ENCODE measurements at places on chromosomes 1 and 21.

DNA sequence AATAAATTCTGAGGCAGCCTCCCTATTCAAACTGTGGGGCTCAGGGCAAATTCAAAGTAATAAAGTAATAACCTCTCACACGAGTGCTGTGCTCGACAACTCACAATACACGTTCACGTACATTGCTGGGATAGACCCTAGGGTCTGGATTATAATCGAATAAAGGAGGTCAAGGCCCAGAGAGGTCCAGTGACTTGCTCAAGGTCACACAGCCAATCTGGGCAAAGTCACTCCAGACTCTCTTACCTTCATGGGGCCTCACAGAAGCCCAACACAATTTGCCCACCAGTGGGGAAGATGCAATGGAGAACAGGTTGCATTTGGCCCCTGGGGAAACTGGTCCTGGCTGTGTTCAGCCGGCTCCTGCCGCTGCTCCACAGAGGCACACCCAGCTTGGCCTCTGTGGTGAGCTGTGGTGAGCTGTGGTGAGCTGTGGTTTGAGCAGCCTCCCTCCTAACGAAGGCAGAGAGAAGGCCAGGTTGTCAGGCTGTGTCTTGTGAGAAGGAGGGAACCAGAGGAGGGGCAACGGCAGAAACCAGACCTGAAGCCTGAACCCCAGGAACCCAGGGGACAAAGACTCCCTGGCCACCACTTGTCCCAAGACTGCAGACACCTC, 35.1 kb downstream of the NUAK2 start:
- DNase-seq: peak; percentile 43

GRCh38 chr1:206492589-206492988, 14.7 kb upstream of the RASSF5 start:
- no peak for DNase-seq

GRCh38 chr1:186653312-186653711, 26.9 kb downstream of the PTGS2 start:
- no peak for DNase-seq

- DNase-seq: peak; percentile 24
Measured at GRCh38 chr1:218164111-218164929, 120.8 kb upstream of the RRP15 start.

DNA sequence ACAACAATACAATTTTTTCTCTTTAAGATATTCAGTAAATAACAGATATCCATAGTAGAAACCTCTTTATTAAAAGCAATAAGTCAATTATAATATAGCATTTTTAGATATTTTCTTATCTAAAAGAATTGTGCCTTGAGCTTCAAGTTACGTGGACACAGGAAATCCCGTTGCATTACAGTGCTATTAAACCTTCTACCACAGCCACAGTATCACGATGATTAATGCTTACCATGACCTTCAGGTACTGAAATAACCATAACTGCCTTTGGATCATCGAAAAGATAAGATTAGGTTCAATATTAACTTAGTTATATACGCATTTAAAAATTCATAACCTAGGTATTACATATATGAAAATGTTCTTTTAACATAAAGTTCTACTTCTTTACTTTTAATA, 17.9 kb downstream of the B3GALNT2 start:
- DNase-seq: no peak

DNA sequence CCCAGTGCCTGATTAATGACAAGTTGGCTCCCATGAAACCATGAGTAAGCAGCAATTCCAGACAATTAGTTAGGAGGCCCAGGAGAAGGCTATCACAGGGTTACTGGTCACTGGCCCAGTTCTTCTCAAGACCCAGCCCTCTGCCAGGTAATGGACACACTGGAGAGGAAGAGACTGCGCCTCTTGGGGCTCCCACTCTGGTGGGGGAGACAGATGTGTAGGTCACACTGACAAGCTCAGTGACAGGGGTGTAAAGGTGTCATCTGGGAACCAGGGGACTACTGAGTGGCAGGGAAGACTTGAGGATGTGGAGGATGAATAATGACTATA, 4.9 kb downstream of the HPCA start:
- DNase-seq: no peak

DNA sequence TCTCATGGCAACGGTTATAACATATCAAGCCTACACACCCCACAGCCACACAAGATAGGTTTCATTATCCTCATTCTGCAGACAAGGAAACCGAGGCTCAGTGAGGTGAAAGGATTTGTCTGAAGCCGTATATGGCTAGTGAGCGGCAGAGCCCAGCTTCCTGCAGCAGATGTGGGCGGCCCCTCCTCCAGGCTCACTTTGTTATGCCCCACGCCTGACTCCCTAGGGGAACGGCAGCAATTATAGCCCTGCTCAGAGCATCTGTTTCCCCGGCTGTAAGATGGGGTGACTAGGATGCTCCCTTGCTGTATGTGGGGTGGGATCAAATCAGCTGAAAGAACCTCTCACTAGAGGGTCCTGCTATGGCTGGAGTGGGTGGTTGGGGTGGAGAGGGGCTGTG, 22.1 kb downstream of the GRHL3 start:
- peak; percentile 35 for DNase-seq

DNA sequence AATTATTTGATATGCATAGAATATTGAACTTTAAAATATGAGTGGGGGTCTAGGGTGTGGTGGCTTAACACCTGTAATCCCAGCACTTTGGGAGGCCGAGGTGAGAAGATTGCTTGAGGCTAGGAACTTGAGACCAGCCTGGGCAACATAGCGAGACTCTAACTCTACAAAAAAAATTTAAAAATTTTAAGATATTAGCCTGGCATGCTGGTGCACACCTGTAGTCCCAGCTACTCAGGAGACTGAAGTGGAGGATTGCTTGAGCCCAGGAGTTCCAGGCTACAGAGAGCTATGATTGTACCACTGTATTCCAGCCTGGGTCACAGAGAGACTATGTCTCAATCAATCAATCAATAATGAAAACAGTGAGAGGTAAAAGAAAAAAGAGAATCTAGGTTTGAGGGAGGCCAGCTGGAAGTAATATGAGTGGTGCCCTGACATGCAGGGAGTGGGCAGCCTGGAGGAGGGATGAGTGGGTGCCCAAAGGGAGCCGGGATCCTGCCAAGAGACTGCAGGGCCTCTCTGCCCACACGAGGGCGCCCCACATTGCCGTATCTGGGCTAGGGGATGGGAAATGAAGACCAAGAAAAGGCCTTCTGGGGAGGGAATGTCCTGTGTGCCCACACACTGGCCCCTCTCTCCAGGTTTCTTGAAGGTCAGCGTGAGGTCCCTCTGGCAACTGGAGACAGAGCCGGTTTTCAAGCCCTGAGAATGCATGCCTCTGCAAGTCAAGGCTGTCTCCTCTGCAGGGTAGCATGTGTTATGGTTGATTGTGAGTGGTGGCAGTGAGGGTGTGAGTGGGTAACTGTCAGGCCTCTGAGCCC, 93.9 kb upstream of the PPM1J start:
- peak; percentile 58 for DNase-seq

GRCh38 chr1:104196136-104196535, 446.4 kb downstream of the AMY1C start:
- no peak for DNase-seq

DNA sequence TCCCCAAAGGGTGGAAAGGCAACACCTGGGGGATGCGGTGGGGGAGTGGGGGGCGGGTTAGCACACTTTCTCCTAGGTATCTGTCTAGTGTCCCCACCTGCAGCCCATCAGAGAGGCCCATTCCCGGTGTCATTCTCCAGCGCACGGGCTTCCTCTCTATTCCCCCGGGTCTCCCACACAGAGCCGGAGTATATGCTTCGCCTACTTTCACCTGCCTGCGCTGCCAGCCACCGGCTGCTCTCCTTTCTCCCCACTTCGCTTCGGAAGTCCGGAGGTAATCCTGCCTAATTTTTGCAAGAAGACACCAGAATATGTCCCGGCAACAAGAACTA, 852 bp downstream of the RGS7 start:
- DNase-seq: no peak

DNA sequence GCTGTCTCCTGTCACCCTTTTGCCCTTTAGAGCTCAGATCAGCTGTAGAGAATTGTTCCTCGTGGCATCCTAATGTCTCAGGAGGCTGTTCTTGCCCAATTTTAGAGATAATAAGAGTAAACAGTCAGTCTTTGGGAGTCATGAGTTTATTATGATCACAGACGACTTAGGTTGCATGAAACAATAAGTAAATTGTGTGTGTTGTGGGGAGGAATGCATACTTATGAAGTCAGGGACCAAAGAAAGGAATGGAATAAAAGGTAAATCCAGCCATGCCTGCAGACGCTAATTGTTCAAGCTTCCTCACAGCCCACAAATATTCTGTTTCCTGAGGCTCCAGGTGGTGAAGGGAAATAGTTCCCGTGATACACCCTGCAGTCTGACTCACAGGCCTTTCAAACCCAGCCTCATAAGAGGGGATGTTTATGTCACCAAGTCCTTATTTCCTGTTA, 897 bp downstream of the EPHX4 start:
- DNase-seq: peak; percentile 46

GRCh38 chr21:42980312-42981213, 6.2 kb downstream of the PKNOX1 start:
- no peak for DNase-seq

DNA sequence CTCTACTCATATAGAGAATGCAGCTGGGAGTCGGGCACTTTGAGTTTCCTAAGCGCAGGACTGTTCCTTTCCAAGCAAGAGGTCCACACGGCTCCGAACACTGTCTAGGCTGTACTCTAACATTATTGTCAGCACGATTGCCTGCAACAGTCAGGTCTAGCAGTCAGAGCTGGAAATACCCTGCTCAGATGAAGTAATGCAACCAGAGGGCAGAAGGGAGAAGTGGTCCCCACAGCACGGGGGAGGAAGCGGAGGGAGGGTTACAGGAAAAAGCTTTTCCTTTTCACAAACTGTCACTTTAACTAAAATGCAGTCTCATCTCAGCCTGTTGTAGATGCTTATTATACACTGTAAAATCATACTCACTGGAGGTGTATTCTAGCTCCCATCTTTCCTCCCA, 98.9 kb upstream of the SLC44A3 start:
- DNase-seq: no peak

DNA sequence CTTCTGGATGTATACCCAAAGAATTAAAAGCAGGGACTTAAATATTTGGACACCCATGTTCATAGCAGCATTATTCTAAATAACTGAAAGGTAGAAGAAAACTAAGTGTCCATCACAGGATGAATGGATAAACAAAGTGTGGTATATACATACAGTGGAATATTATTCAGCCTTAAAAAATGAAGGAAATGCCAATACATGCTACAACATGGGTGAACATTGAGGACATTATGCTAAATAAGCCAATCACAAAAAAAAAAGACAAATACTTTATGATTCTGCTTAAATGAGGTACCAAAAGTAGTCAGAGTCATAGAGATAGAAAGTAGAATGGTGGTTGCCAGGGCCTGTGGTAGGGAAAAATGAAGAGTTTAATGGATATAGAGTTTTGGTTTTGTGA, 14.1 kb downstream of the EEIG2 start:
- DNase-seq: no peak

- DNase-seq: no peak
Measured at GRCh38 chr1:77975907-77976306, 3.0 kb downstream of the FUBP1 start.

DNA sequence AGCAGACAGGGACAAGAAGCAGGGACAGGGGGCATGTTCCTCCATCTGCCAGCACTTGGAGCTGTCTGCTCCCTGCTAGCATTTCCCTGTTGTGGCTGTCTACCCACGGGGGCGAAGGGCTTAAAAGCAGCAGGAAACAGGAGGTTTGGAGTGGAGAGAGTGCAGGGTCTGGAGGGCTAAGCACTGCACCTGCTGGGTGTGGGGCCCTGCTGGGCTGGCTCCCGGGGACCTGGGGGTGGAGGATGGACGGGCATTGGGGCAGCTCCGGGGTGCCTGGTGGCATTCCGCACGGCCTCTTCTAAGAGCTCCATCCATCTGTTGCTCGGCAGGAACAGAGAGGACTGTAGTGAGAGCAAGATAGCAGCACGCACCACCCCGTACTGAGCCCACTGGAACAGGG, 21.2 kb downstream of the LRRC71 start:
- DNase-seq: no peak

- DNase-seq: no peak
Measured at GRCh38 chr1:165887877-165888551, 60.6 kb downstream of the UCK2 start.

DNA sequence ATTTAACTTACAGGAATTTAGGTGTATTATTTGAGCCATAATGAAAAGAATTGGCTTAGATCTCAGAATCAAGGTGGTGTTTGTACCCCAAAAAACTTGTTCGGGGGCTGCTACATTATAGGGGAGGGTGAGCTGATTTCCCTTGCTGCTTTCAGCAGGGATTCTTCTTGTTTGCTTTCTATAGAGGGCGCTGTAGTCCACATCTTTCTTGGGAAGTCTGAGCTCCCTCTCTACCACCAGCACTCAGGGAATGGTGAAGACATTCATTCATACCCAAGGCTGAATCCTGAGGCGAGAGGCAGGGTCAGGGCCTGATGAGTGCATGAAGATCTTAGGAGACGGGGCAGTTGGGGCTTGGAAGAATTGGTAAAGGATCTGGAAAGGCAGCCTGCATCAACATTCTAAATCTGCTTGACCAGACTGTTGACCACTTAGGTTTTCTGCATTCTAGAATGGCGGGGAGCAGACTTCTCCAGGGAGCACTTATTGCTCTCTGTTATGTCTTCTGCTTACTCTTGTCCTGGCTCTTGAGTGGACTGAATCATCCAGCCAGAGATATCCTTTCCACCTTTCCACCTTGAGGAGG, 18.9 kb downstream of the SPATA46 start:
- DNase-seq: peak; percentile 27

DNA sequence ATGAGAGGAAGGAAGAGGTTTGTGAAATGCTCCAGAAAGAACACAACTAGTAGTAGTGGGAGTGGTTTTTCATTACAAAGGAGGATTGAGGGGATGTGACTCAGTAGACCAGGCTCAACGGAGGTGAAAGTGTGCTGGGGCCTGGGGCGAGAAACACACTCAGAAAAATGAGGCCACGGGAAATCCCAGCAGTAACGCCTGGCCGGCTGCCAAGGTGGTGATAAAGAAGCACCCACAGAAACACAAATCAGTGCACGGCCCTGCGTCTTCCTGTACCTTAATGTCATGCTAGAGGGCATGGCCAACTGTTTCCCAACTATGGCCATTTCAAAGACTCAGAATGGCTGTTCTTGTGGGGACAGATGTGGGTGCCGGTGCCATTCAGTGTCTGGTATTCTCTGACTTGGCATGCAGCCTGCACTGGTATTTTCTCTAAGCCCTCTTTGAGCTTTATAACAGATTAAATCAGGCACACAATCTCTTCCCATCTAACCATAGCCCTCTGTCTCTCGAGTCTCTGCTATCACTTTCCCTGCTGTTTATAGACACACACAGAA, 38.2 kb downstream of the URB2 start:
- peak; percentile 3 for DNase-seq

DNA sequence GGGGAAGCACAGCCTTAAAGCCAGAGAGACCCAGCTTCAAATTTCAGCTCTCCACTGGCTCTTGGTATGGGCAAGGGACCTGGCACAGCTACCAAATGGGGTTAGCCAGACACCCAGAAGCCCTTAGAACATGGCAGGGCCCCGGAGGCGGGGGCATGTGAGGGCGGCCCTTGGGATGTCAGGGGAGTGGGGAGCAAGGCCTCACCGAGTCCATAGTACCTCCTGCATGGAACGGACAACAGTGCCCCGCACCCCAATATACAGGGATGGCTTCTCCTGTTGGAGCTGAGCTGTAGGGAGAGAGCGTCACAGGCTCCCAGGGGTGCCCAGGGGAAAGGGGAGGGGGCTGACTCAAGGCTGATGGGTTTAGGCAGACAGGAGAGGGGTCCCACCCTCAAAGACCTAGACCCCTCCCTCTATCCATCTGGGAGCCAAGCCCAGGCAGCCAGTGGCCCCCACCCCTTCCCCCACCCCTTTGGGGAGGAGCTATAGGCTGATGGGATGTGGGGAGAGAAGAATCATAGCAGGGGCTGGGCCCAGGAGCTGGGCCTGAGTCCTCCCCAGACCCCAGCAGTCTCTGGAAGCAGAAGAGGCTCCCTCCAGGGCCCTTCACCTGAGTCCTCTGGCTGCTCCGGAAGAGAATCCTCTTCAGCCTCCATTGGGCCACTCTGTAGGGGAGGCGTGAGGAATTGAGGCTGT, 16.5 kb downstream of the SPOCD1 start:
- peak; percentile 37 for DNase-seq
